NCI-H446 (cell line): ENCODE measurements at places on chromosomes 3 and 15.

DNA sequence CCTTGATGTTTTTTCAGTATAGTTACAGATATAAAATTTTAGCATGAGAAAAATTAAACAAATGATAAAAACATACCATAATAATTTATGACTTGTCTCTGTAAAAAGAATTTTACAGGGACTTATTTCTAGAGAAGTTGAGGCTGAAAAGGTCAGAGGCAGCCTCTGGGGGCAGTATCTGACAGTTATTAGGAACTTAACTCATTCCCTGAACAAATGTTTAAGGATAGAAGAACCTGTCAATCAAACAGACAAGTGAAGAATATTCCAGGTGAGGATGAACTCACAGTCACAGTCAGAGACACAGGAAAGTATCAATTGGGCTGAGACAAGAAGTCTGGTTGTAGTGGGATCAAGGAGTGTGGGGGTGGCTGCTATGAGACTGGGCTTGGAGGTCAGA is 7.3 kb downstream of the MYLK start:
- DNase-seq: no peak

DNA sequence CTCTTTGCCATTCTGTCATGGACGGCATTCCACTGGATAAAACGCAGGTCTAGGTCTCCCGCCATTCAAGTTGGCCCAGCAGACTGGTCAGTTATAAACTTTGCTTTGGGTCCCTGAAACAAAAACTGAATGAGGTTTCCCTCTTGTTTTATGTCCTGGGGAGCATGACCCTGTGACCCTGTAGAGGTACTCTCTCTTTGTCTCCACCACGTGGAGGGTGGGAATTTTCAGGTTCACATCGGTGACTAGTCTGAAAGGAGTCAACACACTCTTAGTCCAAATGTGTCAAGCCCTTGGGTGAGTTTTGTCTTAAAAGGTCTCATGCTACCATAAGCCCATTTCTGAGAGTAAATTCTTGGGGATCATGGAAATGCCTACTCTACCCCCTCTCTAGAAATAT is 139.9 kb downstream of the PLCH1 start:
- no peak for DNase-seq

DNA sequence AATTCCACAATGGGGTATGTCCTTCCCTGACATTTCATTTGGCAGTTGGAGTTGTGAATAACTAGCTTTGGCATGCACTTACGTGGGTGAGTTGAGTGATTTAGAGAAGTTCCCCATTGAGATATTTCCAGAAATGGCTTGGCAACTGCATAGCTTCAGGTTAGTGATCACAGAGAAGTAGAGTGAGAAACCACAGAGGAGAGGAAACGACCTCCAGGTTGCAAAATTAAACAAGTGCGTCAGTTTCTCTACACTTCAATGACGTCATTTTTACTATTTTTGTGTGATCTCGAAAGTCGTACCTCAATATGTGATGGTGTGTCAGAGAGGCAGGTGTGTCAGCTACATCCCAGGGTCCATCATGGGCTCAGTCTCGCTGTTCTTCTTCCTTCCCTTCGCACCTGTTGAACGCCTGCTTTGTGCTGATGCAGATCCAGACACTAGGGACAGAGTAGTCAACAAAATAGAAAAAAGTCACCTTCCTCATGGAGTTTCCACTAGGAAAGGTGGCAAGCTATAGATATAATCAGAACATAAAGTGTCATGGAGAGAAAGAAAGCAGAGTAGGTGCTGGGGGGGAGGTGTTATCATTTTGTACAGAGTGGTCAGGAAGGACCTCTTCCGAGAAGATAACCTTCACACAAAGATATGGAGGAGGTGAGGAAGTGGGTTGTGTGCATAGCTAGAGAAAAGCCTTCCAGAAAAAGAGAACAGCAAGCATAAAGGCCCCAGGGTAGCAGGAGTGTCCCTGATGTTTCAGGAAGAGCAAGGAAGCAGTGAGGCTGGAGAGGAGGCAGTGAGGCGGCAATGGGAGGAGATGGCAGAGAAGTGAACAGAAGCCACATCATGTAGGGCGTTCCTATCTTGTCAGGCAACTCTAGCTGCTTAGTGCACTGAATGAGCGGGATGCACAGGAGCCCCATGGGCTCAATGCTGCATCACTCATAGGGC is 75.6 kb downstream of the MCTP2 start:
- no peak for DNase-seq

- DNase-seq: peak; percentile 43
Measured at GRCh38 chr3:15427182-15427880, at the start of the genes EAF1 and METTL6. EAF1 (plus strand) TSS chr3:15427598; CDS start chr3:15427780, 182 bp downstream. METTL6 (minus strand) TSS chr3:15427544; CDS start chr3:15426511, 1,033 bp downstream.

- no peak for DNase-seq
Measured at GRCh38 chr3:184656829-184657681, 54.8 kb downstream of the MAGEF1 start.

GRCh38 chr3:47635536-47635935 is 56.9 kb upstream of the CSPG5 start:
- DNase-seq: no peak

DNA sequence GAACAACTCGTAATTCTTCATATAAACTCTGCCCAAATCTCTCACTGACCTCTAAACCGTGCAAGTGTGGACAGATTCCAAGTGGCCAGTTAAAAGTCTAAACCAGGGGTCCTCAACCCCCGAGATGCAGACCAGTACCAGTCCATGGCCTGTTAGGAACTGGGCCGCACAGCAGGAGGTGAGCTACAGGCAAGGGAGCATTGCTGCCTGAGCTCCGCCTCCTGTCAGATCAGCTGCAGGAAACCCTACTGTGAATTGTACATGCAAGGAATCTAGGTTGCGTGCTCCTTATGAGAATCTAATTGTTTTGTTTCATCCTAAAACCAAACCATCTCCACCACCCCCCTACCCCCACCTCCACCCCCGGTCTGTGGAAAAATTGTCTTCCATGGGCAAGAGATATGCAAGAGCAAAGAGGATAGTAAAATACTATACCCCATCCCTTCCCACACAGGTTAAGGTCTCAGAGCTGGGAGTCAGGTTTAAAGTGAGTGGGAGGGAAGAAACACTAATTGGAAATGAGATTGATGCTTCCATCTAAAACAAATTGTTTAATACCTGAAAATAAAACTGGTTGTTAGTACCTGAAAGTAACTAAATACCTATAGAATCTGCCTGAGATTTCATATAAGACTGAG is 54.0 kb downstream of the POLQ start:
- no peak for DNase-seq

DNA sequence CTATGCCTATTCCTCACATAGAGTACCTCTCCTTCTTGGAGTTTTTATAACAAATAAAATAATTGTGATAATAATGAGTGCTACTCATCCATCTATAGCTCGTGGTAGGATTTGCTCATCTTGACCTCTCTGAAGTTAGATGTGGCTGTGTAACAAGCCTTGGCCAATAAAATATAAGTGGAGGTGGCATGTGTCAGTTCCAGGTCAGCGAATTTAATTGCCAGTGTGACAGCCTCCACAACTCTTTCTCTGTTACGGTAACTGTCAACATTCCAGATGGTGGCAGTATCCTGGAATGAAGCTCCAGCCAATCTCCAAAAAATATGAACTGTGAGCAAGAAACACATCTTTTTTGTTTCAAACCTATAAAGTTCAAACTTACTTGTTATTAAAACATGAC is 13.8 kb downstream of the CLRN1 start:
- no peak for DNase-seq
